H9 (cell line): ENCODE measurements at places on chromosomes 5 and 9. TPM values are rescaled to one million over a fixed set of nuclear protein-coding genes. Genes with fewer than 3 reads are reported as not detected.

DNA sequence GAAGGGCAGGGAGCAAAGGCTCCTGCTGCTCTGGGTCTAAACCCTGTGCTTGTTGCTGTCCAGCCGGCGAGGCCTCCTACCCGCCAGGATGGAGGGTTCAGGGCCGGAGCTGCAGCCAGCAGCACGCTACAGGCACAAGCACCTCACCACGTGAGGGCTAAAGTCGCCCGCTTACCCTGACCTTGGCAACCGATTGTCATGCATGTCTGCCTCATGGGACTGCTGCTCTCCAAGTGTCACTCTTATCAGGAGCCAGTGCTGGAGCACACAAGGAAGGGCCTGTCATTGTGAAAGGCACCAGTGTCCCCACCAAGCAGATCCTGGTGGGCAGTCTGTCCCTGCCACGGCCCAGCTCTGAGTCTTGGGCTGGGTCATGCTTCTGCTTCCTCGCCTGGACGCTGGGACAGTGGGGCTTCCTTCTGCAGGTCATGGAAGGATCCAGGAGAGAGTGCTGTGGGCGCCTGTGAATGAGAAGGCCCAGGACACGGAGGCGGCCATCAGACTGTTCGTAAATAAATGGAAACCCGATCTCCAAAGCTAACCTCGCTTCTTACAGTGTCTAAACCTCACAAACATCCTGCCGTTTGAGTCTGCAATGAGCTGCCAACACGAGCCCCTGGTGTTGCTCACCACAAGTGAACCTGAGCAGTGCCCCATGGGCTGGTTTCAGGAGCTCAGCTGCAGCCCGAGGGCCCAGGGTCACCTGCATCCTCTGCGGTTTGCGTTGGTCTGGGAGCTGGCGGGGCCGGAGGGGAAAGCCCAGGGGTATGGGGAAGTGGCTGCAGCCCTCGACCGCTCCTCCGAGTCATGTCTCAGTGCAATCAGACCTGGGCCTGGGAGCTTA lies 58.2 kb upstream of the RXRA start:
- H3K27me3 ChIP-seq = no peaks in the 10 kb centered on the region
- no peak overlapping the region for H3K4me3 ChIP-seq
- no peak overlapping the region for H3K27ac ChIP-seq
- H3K4me1 ChIP-seq = no peaks in the 10 kb centered on the region

DNA sequence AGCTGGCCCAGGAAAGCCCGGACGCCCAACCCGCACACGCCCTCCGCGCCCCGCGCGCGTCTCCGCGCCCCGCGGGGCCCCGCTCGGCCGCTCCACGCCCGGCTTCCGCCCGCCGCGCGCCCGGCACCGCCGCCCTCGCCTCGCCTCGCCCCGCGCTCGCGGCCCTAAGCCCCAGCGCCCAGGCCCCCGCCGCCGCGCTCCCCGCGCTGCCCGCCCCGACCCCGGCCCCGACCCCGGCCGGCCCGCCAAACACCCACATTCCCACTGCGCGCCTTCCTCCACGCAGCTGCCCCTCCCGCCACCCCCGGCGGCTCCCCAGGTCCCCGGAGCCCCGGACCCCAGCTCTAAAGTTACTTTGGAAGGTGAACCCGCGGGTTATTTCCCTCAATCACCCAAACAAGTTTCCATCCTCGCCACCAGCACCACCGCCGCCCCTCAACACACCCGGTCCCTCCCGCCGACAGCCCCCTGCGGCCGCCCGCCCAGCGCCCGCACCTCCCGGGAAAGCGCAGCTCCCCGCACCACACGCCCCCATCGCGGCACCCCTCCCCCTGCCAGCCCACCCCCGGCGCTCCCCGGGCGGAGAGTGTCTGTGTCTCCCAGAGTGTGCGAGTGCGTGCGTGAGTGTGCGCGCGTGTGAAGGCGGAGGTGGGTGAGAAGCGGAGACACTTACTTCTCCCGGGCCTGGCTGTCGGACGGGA lies 439 bp downstream of the SSBP2 start:
- DNase-seq = no peak
- H3K27ac ChIP-seq = no peak overlapping the region
- peak overlapping the region; percentile 93 for H3K4me3 ChIP-seq
- H3K36me3 ChIP-seq = no peaks in the 10 kb centered on the region

GRCh38 chr5:175712681-175713085 lies 54.8 kb downstream of the HRH2 start:
- DNase-seq = no peak
- peaks cover 53% of the 10 kb centered on the region for H3K36me3 ChIP-seq
- no peak overlapping the region for H3K4me3 ChIP-seq
- no peaks in the 10 kb centered on the region for H3K27me3 ChIP-seq
- H3K4me1 ChIP-seq = no peaks in the 10 kb centered on the region
- H3K27ac ChIP-seq = no peak overlapping the region

The PCAT7 gene
- total RNA-seq = 4.0 and 4.2 TPM in 2 replicates

The EIF4EBP3 gene
- 7.7 and 10.1 TPM in 2 replicates for total RNA-seq

- H3K4me3 ChIP-seq = peak overlapping the region; percentile 74
- H3K27ac ChIP-seq = no peak overlapping the region
- no peaks in the 10 kb centered on the region for H3K4me1 ChIP-seq
- peaks cover 2% of the 10 kb centered on the region; the same call in 2 of the 3 replicates for H3K36me3 ChIP-seq
- H3K27me3 ChIP-seq = no peaks in the 10 kb centered on the region
Observed at GRCh38 chr9:96565671-96566497, 53.8 kb downstream of the CDC14B start.

The IFNK gene
- total RNA-seq = not detected in 2 replicates

The PCDHA10 gene
- total RNA-seq = 10.4 and 10.7 TPM in 2 replicates

The PCDHGA3 gene
- 0.88 and 0.94 TPM in 2 replicates for total RNA-seq

DNA sequence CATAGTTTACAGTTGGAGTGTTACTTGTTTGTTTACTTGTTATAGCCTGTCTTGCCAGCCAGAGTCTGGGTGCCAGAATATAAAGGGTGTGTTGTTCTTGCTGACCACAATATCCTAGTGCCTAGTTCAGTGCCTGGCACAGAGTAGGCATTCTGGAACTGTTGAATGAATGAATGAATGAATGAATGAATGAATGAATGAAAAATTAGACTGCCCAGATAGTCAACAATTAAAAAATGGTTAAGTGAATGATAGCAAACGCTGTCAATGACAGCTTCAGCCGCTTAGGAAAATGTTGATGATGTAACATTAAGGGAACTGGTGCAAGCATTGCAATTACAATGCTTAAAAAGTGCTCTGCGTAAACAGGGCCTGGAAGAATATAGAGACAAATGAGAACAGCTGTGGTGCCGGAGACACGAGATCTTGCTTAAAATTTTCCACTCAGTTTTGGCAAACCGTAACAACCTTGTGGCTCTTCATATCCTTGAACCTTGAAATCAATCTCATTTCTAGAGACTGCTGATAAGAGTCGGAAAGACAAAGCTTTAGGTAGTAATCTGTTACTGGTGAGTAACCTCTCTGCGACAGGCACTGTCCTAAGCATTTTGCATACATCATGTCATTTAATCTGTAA lies 4.7 kb upstream of the TTLL11 start:
- H3K36me3 ChIP-seq = 0 out of 3 replicates have a peak, but pooled peaks cover 1% of the 10 kb centered on the region
- H3K27me3 ChIP-seq = no peaks in the 10 kb centered on the region
- H3K27ac ChIP-seq = no peak overlapping the region
- no peak overlapping the region for H3K4me3 ChIP-seq
- DNase-seq = no peak

DNA sequence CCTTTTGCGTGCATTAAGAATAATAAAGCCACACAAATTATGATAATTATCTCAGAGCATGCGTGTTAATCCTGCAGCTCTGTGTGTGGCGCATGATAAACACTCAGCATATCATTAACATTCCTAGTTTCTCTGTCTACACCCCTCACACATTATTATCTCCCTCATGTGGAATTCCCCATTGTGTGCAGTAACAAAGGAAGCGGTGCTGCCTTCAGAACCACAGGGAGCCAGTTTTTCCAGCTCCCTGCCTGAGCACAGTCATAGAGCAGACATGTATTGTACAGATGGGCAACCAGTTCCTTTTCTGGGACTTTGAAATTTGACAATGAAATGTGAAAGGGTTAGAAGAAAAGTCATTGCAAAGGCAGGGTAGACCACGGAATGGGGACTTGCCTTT lies 1365.5 kb upstream of the CDH9 start:
- H3K4me3 ChIP-seq = no peak overlapping the region
- peaks cover 3% of the 10 kb centered on the region; the same call in 1 of the 2 replicates for H3K36me3 ChIP-seq
- DNase-seq = peak; percentile 31
- no peaks in the 10 kb centered on the region for H3K4me1 ChIP-seq
- H3K27ac ChIP-seq = no peak overlapping the region

- peaks cover 8% of the 10 kb centered on the region for H3K36me3 ChIP-seq
- H3K27ac ChIP-seq = no peak overlapping the region
- no peak for DNase-seq
- H3K27me3 ChIP-seq = no peaks in the 10 kb centered on the region
- H3K4me1 ChIP-seq = no peaks in the 10 kb centered on the region
Observed at GRCh38 chr5:112293587-112293986, 125.5 kb downstream of the EPB41L4A start.

DNA sequence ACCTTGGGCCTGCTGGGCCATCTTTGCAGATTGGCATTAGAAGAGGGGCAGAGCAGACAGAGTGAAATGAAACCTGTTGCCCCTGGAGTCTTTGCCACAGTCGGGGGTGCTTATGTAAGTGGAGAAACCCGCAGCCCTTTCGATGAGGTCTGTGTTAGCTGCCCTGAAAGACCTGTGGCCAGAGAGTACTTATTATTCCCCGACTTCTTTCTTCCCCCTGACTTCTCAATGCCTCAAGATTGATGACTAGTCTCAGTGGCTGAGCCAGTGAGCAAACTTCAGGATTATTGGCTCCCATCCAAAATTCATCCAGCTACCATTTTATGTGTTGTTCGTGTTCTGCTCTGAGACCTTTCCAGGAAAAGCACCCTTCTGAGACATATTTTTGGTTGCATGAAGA lies 7.6 kb downstream of the NTRK2 start:
- peaks cover under 1% of the 10 kb centered on the region; the same call in 1 of the 2 replicates for H3K27me3 ChIP-seq
- H3K4me1 ChIP-seq = no peaks in the 10 kb centered on the region
- no peak overlapping the region for H3K4me3 ChIP-seq
- DNase-seq = no peak
- no peaks in the 10 kb centered on the region for H3K36me3 ChIP-seq
- H3K27ac ChIP-seq = no peak overlapping the region

The ADAMTS16 gene
- total RNA-seq = 4.5 and 4.6 TPM in 2 replicates

- DNase-seq = no peak
- no peaks in the 10 kb centered on the region for H3K36me3 ChIP-seq
- peaks cover 7% of the 10 kb centered on the region for H3K4me1 ChIP-seq
- H3K27me3 ChIP-seq = no peaks in the 10 kb centered on the region; the same call in 1 of the 2 replicates
- no peak overlapping the region for H3K27ac ChIP-seq
Observed at GRCh38 chr5:78923622-78923970, 61.5 kb downstream of the ARSB start.

DNA sequence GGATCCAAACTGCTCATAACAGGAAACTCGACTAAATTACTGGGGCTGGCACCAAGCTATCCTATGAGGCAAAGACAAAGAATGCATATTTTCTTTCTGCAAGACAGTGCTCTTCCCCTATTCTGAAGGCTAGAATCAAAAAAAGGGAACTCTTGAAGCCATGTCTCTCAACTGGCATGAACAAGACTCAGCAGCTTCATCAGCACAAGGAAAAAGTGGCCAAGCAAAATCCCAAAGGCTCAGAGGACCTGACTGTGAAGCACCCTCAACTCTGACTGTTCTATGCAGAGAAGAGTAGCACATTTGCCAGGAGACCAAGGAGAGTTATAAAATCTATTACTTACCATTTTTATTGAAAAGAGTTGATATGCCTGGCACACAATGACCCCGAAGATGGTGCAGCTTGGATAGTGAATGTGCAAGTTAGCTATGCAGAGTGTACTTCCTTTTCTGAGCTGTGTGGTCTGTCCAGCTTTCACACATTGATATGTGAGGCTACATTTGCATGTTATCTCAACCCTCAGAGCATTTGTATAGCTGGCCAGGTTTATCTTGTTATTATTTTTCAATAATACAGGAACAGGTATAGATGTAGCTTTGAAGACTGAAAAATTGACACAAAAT lies 51.0 kb upstream of the FYB1 start:
- no peak overlapping the region for H3K27ac ChIP-seq
- no peak overlapping the region for H3K4me3 ChIP-seq
- no peaks in the 10 kb centered on the region for H3K4me1 ChIP-seq
- no peak for DNase-seq
- no peaks in the 10 kb centered on the region for H3K27me3 ChIP-seq
- no peaks in the 10 kb centered on the region for H3K36me3 ChIP-seq

GRCh38 chr9:70791936-70792335 lies 329.5 kb downstream of the TRPM3 start:
- H3K36me3 ChIP-seq = no peaks in the 10 kb centered on the region
- DNase-seq = no peak
- H3K4me1 ChIP-seq = no peaks in the 10 kb centered on the region
- no peak overlapping the region for H3K4me3 ChIP-seq
- H3K27ac ChIP-seq = no peak overlapping the region

DNA sequence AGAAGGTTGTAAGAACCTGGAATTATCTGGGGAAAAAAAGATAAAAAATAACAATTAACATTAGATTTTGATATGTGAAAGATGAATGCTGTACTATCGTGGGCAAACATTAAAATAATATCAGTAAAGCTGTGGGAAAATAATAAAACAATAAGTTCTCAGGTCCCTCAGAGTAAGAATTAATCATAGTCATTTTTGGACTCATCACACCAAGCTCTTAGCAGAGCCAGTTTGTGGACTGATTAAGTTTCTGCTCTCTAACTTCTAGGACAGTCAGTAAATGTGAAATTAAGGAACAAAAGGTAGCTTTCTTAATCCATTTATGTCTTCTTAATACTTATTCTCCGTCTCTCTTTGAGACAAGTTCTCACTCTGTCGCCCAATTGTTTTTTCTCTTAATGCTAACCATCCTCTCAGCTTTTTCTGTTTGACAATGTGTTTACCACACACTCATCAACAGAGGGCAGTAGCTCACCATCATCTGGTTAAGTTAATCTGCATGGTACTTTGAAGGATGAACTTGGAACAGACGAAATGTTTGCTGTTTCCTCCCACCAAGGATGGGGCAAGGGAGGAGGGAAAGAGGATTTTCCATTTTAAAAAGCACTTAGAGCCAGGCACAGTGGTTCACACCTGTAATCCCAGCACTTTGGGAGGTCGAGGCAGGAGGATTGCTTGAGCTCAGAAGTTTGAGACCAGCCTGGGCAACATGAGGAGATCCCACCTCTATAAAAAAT lies 5.3 kb upstream of the ACO1 start:
- H3K27ac ChIP-seq = no peak overlapping the region
- peaks cover 5% of the 10 kb centered on the region; the same call in 1 of the 2 replicates for H3K27me3 ChIP-seq
- DNase-seq = peak; percentile 50
- H3K4me3 ChIP-seq = no peak overlapping the region

- no peak overlapping the region for H3K27ac ChIP-seq
- H3K4me3 ChIP-seq = no peak overlapping the region
- DNase-seq = peak; percentile 46
Observed at GRCh38 chr9:105673850-105674387, 11.7 kb downstream of the TAL2 start.

- no peak for DNase-seq
- no peaks in the 10 kb centered on the region for H3K4me1 ChIP-seq
- no peak overlapping the region for H3K4me3 ChIP-seq
- H3K27me3 ChIP-seq = no peaks in the 10 kb centered on the region
Observed at GRCh38 chr9:27581826-27582225, 8.5 kb upstream of the C9orf72 start.

The ARHGEF28 gene
- 0.24 and 0.57 TPM in 2 replicates for total RNA-seq

- DNase-seq = no peak
- H3K36me3 ChIP-seq = peaks cover 57% of the 10 kb centered on the region
- no peaks in the 10 kb centered on the region for H3K27me3 ChIP-seq
- H3K4me1 ChIP-seq = peaks cover 9% of the 10 kb centered on the region; the same call in 1 of the 2 replicates
- no peak overlapping the region for H3K4me3 ChIP-seq
- no peak overlapping the region for H3K27ac ChIP-seq
Observed at GRCh38 chr9:128892221-128892921, 10.4 kb downstream of the LRRC8A start.
